Posterior cingulate gyrus (tissue), 11 donors: ENCODE measurements at places on chromosomes 7 and 10.

DNA sequence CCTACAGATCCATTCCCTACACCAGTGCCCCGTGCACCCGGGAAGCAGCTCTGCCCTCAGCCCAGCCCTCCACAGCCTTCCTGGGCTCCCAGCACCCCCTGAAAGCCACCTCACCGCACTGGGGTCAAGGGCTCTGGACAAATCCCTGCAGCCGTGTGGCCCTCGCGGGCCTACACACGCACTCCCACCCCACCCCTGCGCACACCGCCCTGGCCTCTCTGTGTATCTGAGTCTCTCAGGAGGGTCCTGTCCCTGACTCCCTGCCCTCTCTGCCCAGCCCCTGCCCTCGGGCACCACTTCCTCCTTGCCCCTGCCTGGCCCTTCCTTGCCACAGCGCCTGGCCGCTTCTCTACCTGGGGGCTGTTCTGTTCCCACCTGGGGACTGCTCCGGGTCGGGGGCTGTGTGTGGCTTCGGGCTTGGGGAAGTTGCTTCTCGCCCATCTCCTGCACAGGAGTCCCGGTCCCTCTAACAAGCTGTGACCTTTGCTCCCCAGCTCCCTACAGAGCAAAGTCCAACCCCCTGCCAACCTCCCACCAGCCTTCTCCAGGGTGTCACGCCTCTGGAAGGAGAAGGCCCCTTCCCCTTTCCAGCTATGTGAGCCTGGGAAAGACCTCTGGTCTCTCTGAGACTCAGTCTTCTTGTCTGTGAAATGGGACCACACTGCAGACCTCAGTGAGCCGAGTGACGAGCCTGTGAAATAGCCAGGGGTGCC, 1.5 kb downstream of the TMEM184A start:
- no peak for DNase-seq

GRCh38 chr7:145860809-145861208, 255.8 kb upstream of the CNTNAP2 start:
- DNase-seq = no peak

DNA sequence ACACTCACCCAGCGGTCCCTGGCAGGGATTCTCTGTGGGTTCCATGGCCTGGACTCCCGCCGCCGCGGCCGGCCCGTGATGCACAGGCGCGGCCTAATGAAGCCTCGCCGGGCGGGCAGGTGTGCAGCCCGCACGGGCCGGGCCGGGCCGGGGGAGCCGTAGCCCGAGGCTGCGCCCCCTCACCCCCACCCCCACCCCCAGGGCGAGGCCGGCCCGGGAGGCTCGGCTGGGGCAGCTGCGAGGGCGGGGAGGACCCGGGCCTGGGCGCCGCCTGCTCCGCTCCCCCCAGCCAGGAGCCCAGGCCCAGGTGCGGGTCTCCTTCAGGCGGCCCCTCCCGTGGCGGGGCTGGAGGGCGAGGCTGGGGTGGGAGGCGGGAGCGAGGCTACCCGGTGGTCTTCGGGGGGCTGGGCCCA, at the start of gene NOBOX:
NOBOX (minus strand) TSS at position 45 of the 413 bp plus-strand sequence.
- no peak for DNase-seq

GRCh38 chr7:78296644-78297371, 498.2 kb downstream of the PHTF2 start:
- no peak for DNase-seq

DNA sequence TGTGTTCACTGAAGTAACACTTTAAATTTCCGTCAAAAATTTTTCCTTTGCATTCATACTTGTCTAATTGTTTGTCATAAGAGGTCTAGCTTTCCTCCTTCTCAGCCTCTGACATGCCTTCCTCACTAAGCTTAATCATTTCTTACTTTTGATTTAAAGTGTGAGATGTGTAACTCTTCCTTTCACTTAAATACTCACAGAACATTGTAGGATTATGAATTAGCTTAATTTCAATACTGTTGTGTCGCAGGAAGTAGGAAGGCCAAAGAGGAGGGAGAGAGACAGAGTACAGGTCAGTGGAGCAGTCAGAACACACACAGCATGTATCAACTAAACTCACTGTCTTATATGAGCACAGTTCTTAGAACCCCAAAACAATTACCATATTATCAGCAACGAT, 99.0 kb downstream of the SRPK2 start:
- DNase-seq = no peak
